ENCODE measurements at places on chromosomes 3 and 15. TPM values are rescaled to one million over a fixed set of nuclear protein-coding genes. Genes with fewer than 3 reads are reported as not detected.

The FGF7 gene
- not detected for polyA plus RNA-seq

The PLCH1 gene
- not detected for polyA plus RNA-seq

The IQSEC1 gene
- polyA plus RNA-seq = 133 TPM

The C3orf85 gene
- not detected for polyA plus RNA-seq

The ACTRT3 gene
- 0.12 TPM for polyA plus RNA-seq

The ECE2 gene
- not detected for polyA plus RNA-seq
